Foreskin keratinocyte (primary cell): ENCODE measurements at places on chromosomes 7 and 10. TPM values are rescaled to one million over a fixed set of nuclear protein-coding genes. Genes with fewer than 3 reads are reported as not detected.

- DNase-seq: peak; percentile 16
Observed at GRCh38 chr10:97234400-97234799, 48.6 kb upstream of the SLIT1 start.

DNA sequence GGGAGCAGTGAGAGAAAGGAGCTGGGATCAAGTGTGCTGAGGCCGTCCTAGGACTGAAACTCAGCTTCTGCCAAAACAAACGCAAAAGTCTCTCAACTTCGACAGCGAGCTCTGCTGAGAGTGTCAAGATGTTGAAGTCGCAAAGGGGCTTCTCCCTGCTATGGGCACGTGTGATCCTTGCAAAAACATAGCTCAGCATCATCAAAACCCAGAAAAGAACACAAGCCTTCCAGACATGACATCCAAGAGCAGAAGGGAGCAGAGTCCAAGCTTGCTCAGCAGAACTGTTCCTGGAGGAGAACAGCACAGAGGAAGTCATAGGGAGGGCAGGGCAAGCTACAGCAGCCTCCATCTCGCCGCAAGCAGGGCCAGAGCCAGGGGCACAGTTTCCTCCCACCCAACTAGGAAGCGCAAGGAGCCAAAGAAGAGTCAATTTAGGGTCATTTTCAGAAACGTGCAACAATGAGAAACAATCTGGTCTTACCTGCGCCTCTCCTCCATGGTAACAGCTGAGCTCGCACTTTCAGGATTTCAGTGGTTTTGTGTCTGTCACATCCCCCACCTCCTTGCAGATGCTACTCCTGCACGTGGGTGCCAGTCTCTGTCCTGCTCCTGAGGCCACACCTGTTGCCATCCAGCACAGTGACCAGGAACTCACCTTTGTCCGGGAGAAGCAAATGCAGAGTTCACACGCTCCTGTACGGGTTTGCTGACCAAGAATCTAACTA lies 113.9 kb downstream of the DIP2C start:
- no peak for DNase-seq

DNA sequence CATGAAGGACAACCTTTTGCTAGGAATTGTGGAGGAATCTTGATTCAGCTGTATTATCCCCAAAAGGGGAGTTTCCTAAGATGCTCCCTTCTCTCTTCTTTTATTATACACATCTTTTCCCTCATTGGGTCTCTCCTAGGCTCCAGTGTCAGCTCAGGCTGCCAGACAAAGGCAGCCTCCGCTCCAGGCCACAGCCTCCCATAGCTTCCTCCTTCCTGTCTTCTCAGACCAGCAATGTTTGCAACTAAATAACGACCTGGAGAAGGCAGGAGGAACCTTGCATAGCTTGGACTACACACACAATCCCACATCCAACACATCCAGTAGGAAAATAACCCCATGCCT lies 12.3 kb downstream of the SFXN3 start:
- DNase-seq: no peak

DNA sequence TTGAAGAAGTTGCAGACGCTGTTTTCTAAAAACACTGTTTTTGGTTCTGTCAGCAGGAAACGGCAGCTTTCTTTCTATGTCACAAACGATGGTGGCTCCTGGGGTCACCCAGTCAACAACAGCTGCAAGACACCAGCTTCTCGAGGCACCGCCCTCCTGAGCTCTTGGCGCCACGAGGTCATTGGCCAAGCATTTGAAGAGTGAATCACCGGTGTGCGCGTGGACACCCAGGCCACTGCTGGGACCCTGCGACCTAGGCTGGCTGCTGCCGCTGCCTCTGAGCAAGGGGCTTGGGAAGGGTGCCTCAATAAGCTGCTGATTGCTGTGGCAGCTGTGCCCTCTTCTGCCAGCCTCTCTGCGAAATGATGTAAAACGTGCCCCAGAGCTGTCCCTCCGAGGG lies 22.5 kb upstream of the VIPR2 start:
- no peak for DNase-seq

GRCh38 chr7:42457663-42458062 lies 220.7 kb upstream of the GLI3 start:
- DNase-seq: no peak

DNA sequence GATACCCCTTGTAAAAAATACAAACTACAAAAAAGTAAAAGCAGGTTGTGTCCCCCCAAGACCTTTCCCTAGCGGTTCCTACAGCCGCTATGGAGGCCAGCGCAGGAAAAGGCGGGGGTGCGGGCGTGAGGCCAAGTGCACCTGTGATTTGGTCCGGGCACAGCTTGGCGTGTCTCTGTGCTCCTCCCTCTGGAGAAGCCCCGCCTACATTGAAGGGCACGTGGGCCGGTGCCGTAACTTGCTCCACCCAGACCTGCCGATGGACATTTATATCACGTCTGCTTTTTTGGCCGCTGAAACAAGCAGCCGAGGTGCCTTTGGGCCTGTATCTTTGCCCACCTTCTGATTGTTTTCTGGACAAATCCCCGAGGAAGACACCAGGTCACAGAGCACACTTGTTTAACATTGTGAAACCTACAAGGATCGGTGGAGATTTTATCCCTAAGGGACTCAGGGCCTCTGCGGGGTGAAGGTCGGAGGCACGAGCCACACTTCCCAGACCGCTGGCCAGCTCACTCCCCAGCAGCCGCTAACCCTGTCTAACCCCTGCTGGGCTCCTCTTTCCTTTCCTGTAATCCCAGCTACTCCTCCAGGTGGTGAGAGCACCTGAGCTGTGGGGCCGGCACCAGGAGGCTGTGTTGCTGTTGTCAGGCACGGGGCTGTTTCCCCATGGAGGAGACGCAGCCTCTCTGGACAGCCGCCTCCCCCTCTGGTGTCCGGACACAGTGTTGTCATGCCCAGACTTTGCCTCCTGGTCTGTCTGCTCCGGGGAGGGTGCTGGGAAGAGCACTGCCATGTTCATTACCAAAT lies 18.8 kb upstream of the INPP5A start:
- peak; percentile 16 for DNase-seq

- no peak for DNase-seq
Observed at GRCh38 chr7:126005064-126005463, 1075.4 kb upstream of the POT1 start.

- DNase-seq: peak; percentile 16
Observed at GRCh38 chr7:138564365-138564764, 104.3 kb downstream of the TRIM24 start.

DNA sequence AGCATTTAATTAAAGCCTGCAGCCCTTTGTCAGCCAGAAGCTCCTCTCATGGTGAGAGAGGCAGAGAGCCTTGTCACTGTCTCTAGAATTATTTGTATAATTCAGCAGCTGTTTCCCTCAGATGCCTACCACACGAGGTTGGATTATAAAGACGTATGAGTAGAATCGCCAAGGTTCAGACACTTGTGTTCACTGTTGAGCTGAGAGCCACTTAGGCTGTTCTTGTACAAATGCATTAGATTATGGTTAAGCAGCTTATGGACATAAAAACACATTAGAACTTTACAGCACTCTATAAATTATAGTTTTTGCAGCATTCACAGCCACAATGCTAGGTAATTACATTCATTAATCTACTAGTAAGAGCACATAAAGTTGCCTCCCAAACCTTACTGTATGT lies 282.6 kb downstream of the AUTS2 start:
- no peak for DNase-seq

- no peak for DNase-seq
Observed at GRCh38 chr7:75884476-75884875, 5.6 kb downstream of the RHBDD2 start.

- no peak for DNase-seq
Observed at GRCh38 chr7:89259085-89259484, 463.5 kb upstream of the TEX47 start.

DNA sequence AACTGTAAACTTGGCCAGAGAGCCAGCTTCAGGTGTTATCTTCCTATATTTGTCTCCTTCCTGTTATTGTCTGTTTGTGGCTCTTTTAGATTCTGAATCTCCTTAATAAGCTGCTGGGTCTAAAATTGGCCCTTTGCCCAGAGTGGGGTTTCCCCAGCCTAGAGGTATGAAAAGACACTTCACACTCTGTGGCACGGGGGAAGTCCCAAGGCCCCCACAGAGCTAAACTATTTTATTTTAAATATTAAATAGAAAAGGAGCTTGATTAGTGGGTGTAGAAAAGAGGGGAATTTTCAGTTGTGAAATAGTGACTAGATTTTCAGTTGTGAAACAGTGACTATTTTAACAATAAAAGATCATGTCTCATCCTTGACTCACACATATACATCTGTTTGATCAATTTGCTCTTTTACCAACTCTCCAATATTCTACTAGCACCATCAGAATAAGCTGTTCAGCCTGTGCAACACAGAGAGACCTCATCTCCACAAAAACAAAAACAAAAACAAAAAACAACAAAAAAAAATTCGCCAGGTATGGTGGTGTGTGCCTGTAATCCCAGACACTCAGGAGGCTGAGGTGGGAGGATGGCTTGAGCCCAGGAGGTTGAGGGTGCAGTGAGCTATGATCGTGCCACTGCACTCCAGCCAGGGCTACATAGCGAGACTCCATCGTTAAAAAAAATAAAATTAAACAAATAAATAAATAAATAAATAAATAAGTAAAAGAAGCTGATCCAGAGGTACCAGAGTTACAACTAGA lies 24.9 kb upstream of the ADO start:
- DNase-seq: peak; percentile 41

DNA sequence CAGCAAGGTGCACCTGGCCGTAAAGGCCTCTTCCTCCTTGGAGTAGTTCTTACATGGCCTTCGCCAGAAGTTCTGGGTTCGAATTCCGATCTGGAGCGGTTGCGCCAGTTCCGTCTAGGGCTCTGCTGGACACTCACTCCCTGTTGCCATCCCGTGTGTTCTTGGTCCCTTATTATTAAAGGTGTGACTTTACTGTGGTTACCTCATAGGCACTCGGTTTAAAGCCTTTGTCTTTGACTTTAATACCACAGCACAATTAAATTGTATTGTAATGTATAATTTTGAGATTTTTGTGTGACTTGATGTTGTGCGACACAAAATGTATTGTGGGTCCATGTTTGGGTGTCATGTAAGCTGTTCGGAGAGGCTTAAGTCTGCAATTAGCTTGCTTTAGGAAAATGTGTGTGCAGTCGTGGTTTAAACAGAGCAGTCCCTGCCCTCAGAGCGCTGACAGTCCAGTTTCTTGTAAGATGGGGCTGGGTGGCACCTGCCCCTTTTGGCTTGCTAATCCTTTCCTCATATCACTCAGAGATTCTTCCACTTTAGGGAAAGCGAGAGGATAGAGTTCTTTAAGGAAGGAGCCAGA lies 919 bp downstream of the INPP5F start:
- DNase-seq: no peak

- DNase-seq: no peak
Observed at GRCh38 chr10:82267465-82267864, 392.5 kb downstream of the NRG3 start.

DNA sequence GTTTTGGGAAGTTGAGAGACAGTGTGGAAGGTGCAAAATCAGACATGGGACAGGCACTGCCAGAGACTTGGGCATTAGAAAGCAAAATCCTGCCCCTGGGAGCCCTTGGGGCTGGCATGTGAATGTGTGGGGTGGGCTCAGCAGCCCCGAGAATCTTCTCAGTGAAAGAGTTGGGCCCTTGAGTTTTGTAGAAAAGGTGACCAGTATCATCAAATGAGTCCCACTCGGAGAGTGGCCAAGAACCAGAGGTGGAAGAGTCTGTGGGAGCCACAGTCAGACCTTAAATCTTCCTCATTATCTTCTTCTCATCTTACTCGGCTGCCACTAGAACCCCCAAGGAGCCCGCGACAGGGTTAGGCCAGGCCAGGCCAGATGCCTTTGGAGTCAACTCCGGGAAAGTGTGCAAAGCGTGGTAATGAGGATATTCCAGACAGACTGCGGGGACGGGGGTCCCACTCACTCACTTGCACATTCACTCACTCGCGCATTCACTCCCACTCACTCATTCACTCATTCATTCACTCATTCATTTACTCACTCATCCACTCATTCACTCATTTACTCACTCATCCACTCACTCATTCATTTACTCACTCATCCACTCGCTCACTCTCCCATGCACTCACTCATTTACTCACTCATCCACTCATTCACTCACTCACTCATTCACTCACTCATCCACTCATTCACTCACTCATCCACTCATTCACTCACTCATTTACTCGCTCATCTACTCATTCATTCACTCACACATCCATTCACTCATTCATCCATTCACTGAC lies 74.9 kb downstream of the CARD11 start:
- no peak for DNase-seq

DNA sequence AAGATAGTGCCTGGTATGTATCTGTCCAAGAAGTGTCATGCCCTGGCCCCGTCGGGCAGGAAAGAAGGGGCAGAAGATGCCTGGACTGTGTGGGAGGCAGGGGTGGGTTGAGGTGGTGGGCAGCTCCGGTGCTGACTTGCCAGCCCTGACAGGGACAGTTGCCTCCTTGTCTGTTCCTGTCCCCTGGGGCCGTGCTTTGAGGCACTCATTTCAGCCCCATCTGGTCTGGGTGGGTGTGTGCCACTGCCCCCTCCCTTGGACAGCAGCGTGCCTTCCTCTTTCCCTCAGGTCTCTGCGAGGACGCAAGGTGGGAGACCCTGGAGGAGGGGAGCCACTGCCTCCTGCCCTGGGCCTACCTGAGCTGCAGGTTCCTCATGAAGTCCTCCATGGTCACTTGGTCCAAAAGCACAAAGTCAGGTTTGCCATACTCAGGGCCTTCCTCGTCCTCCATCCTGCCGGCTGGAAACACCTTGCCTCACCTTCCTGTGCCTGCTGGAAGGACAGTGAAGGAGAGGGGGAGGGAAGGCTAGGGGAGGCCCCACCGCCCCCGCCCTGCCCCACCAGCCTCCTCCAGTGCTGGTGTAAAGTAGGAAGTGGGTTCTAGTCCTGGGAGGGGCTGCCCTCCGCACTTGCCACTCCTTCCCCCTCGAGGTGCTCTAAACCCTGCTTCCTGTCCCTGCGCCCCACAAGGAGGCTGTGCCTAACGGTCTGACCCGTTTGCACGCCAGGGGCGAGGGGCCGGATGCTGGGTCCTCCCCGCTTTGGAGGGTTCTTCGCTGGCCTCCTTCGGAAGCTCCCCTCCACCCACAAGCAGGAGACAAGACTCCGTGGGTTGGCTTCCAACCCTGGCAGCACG lies at the start of gene MYO1G:
MYO1G (minus strand) TSS at position 505 of the 856 bp plus-strand sequence; CDS start at position 451, 54 bp downstream.
- no peak for DNase-seq

- no peak for DNase-seq
Observed at GRCh38 chr7:13062631-13063030, 375.2 kb downstream of the ARL4A start.

JCAD gene
- polyA plus RNA-seq: 0.01 TPM in 1 of 2 replicates, not detected in the other

SEMA3A gene
- 0.66 and 1.0 TPM in 2 replicates for polyA plus RNA-seq

SLC13A1 gene
- polyA plus RNA-seq: not detected in 2 replicates

AMZ1 gene
- polyA plus RNA-seq: not detected in 2 replicates

ACTL6B gene
- not detected in 2 replicates for polyA plus RNA-seq

ADAM12 gene
- polyA plus RNA-seq: 0.04 TPM in 1 of 2 replicates, not detected in the other

INMT gene
- not detected in 2 replicates for polyA plus RNA-seq

CCDC7 gene
- polyA plus RNA-seq: 0.38 and 0.45 TPM in 2 replicates
